ENCODE measurements at places on chromosomes 12 and 14. TPM values are rescaled to one million over a fixed set of nuclear protein-coding genes. Genes with fewer than 3 reads are reported as not detected.

Gene ZNF26
- 19.5 TPM for total RNA-seq

DNA sequence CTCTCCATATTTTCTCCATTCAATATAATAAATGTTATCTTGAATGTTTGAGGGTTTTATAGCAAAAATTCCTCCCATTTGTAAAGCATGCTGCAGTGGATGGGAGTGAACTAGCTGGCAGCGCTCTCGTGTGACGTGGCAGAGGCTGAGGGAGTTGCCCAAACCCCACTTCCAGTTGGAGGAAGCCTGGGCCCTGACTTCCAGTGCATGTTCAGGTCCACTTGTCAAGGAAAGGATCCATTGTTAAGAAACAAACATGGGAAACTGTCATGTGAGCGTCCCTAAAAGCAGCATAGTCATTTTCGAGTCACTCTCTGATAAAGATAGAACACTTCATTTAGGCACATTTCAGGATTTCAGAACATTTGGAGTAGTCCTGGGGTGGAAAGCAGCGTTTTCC is 116.6 kb downstream of the SLC25A47 start:
- H3K4me3 ChIP-seq: no peak overlapping the region
- H3K27me3 ChIP-seq: no peaks in the 10 kb centered on the region
- no peak for DNase-seq
- H3K36me3 ChIP-seq: no peaks in the 10 kb centered on the region
- peaks cover 17% of the 10 kb centered on the region for H3K4me1 ChIP-seq
- no peak overlapping the region for H3K27ac ChIP-seq

GRCh38 chr12:56928262-56928661 is 5.9 kb downstream of the SDR9C7 start:
- no peak for DNase-seq

DNA sequence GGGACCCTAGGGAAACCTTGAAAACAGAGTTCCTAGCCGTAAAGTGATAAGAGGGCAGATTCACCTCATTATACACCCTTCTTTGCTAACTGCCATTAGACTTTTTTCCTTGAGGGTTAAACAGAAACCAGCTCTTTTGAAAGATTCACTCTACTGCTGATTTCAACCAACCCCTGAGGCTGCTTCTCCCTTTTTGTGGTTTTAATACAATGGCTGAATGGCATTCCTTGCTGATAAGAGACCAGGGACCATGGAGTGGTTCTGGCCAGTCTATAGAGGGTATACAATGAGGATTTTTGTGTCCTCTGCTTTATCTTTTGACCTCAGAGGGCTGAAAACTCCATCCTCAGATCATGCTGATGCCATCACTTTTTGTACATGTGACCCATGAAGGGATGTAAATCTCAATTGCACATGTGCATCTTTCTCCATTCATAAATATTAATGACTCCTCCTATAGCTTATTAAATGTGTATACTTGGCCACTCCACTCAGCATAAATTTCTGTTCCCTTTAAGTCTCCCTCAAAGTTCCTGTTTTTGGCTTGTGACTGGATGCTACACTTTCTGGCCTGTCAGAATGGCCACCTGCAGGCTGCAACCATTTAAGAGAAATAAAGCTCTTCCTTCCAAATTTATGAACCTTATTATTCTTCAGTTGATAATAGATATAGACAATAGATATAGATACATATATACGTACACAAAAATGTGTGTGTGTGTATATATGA is 233.8 kb upstream of the SEL1L start:
- H3K36me3 ChIP-seq: no peaks in the 10 kb centered on the region
- H3K4me3 ChIP-seq: no peak overlapping the region
- H3K27ac ChIP-seq: no peak overlapping the region
- DNase-seq: no peak

DNA sequence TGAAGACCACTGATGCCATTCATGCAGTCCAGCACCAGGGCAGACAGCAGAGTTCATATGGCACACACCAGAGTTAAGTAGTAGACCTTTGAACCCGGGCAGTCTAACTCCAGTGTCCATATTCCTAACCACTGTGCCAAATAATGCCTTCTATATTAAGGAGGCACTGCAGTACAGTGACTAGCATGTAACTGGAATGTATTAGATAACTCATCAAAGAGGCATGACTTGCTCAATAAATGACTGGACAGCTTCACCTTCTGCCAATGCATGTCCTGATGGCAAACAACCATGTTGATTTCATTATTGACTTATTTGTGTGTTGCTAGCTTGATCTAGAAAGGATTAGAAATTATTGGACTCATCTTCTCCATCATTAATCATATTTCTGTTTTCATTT is 40.2 kb downstream of the DACT1 start:
- no peak overlapping the region for H3K27ac ChIP-seq
- no peak for DNase-seq
- H3K4me3 ChIP-seq: no peak overlapping the region
- no peaks in the 10 kb centered on the region for H3K4me1 ChIP-seq
- H3K27me3 ChIP-seq: no peaks in the 10 kb centered on the region
